ENCODE measurements at places on chromosomes 16 and 17.
A peak's percentile ranks its signal among the peaks of the same experiment; 100 is the strongest.

DNA sequence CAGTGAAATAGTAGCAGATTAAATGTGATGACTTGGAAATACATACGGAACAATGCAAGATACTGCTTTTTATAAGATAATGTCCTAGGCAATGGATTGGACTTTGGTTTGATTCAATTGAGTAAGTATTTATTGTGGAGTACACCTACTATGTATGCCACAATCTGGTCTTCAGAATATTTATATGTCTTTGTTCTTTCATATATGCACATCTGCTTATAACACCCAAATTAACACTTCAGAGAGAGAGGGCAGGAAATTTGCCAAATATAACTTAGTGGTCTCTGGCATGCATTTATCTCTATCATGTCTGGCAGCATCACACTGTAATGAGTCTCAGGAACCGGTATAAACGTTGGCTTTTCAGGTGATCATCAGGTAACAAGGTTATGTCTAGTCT, 16.9 kb downstream of the RPGRIP1L start:
- no peak for DNase-seq

DNA sequence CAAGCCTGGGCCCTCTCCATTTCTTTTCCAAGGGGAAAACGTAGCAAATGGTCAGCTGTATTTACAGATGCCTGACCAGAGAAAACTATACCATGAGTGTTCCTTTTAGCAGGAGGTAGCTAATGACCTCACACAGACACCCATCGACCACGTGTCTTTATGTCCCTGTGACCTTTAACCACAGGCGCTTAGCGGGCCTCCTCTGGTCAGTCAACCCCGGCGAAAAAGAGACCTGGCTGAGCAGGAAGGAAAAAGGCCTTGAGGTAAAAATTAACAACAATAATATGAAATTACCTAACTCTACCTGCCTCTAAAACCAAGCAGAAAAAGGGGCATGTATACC, 9.1 kb downstream of the NUDT16L1 start:
- no peak for DNase-seq

- DNase-seq = peak; percentile 83
These were observed 49.8 kb downstream of the WDR45B start for GRCh38 chr17:82598256-82599119.

DNA sequence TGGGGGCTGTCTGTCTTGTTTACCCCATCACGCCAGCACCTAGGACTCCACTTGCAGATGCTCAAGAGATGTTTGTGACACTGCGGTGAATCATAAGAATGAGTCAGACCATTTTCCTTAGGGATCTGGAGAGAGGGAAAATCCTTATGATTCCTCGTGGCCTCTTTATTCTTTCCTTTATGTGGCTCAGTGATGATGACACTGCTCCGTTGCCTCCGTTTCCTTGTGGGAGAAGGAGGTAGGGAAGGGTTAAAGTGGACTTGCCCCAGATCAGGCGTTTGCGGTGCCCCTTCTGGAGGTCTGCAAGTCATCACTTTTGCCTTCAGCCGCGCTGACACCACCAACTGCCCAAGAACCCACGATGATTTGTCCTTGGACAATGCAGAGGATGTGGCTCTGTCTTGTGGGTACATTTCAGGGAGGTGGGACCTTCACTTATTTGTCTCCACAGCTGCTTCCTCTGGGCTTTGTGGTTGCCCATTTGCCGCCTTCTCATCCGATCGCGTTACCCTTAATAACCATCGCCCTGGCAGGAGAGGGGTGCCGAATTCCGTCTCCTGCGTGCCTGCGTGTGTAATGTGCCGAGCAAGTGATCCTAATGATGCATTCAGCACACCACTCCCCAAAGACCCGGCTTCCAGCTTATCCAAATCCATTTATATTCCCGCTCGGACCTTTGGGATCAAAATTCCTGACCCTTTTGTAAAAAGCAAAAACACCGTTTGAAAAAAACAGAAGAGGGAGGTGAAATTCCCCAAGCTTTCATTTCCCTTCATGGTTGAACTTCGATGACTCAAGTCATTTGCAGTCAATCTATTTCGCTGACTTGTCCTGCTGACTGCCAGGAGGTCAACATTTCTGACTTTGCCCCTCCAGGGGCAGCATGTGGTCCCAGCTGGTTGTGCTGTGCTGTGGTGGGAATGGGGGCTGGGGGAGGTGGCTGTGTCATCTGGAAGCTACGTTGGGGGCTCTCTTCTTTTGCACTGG, 87.2 kb upstream of the IRX3 start:
- peak; percentile 21 for DNase-seq

GRCh38 chr17:77279448-77280303, 138.9 kb downstream of the SEC14L1 start:
- DNase-seq = peak; percentile 29

DNA sequence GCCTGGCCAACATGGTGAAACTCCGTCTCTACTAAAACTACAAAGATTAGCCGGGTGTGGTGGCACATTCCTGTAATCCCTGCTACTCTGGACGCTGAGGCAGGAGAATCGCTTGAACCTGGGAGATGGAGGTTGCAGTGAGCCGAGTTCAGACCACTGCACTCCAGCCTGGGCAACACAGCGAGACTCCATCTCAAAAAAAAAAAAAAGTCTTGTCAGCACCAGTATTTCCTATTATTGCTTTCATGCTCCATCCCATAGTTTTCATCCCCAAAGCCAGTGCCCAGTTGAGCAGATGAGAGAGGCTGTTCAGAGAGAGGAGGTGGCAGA, 58.4 kb downstream of the WDR45B start:
- DNase-seq = no peak

- DNase-seq = peak; percentile 67
These were observed 21.9 kb downstream of the C1QTNF1 start for GRCh38 chr17:79045842-79046196.

GRCh38 chr17:40366076-40366860, 1.7 kb upstream of the GJD3 start:
- DNase-seq = no peak

DNA sequence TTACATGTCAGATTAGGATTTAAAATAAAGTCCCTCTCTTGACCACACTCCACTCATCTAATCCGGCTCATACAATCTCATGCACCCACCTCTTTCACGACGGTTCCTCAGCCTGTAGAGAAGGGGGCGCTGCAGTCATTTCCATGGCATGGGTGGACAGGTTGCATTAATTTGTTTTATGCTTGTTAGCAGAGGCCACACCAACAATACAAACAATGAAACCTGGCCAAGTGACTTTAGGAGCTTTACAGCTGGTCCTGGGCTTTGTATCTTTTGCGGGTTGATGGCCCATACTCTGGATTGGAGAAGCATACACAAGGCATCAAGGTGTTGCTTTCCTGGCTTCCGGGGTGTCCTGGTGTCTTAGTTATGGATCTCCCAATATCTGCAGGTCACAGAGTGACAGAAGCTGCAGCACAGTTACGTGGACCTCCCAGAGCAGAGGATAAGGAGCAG, 9.7 kb upstream of the SNF8 start:
- DNase-seq = peak; percentile 71

DNA sequence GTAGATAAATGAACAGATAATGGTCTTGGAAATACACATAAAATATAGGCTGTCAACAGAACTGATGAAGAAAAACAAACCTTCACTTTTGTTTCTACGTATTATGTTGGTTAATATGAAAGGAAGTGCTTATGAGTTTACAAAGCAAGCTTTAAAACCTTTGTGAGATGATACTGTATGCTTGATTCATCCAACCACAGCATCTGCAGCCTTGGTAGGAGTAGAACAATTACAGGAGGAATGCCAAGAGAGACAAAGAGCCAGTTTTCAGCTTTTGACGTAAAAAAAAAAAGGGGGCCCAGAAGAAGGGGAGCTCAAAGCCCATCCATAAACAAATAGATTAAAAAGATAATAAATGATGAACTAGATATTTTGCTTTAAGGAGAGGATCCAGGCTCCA, 13.3 kb downstream of the FAM20A start:
- no peak for DNase-seq

DNA sequence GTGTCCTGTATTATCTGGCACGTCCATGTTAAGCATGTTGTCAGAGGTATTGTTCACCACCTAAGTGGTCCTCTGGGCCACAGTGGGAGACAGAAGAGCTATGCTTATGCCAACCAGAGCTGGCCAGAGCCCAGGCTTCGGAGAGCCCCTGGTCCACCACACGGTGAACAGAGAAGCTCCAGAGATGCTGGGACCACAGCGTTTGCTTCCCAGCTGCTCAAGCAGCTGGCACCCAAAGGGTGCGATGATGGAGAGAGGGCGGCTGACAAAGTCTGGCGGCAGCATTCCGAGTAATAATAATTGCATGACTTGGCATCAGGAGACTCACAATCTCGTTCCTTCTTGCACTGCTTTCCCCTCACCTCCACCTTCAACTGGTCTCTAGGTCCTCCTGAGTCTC, 35.8 kb upstream of the RCVRN start:
- no peak for DNase-seq

GRCh38 chr16:77386831-77387814, 47.7 kb downstream of the ADAMTS18 start:
- DNase-seq = no peak

- DNase-seq = no peak
These were observed 191.8 kb downstream of the PARN start for GRCh38 chr16:14438256-14438655.

DNA sequence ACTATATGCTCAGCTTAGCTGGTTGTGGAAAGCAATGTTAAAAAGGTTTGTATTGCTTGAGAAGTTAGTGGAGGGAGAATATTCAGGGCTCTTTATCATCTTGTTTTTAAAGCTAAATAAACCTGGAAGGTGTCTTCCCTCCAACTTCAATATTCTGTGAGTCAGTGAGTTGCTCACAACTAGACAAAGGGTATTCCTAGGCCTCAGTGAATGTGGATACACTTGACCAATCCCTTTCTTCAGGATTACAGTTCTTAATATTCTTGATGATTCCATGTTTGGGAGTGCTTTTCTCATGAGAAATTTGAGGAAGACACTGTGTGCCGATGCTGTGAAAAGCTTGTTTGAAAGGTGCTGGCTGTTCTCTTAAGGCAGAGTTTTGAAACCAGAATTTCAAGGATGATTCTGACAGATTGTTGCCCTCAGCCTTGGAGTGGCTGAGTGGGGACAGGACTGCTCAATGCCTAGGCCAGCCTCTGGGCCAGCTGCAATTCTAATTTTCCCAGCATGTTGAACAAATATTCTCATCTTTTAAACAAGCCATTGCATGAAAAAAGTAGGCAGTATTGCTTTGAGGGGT, 30.1 kb downstream of the MAP2K4 start:
- no peak for DNase-seq

DNA sequence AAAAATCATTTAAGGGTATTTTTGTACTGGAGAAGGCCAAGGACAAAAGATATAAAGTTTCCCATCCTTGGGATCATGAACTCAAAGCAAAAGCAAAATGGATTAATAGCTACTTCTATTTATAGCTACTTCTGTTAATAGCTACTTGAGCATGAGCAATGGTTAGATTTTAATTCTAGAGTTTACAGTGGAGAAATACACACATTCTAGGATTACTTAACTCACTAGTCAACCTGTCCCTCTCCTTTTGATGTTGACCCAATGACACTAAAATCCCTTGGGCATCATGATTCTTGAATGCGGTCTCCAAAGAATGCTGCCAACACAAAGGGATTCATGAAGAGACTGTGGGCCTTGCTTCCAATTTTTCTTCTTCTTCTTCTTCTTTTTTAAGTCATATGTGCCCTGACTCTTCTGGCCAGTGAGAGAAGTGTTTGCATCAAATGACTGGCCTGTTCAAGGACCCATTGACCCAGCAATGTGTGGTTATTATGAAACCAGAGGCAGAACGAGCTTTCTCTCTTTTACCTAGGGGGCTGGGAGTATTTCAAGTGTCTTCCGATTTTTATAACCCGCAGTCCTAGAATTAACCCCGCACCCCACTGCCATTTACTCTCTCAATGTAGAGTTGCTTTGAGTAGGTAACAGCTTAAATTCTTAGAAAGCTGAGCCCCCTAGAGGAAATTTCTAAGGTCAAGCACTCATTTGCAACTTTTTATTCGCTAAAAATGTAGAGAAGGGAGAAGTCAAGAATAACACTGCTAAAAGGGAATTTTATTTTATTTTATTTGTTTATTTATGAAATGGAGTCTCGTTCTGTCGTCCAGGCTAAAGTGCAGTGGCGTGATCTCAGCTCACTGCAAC, 34.6 kb downstream of the OTOA start:
- no peak for DNase-seq

GRCh38 chr17:44960691-44961090, 7.4 kb downstream of the C1QL1 start:
- DNase-seq = no peak

DNA sequence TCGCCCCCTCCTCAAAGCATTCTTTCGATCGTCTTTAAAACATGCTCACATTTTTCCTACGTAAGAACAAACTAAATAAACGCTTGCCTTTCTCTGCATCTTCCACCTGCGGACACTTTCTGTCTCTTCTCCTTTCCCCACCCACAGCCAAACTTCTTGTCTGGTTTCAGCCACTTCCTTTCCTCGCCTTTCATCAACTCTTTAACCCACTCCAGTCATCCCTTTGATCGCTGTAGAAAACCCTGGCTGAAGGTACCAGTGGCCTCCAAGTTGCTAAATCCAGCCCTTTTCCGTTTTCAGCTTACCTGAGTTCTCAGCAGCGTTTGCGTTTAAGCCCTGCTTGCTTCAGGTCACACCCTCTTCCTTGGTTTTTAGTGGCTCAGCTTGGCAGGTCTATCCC, 483 bp downstream of the RPA1 start:
- DNase-seq = peak; percentile 10

- peak; percentile 11 for DNase-seq
These were observed 27.2 kb downstream of the ARHGAP27 start for GRCh38 chr17:45405250-45406086.

DNA sequence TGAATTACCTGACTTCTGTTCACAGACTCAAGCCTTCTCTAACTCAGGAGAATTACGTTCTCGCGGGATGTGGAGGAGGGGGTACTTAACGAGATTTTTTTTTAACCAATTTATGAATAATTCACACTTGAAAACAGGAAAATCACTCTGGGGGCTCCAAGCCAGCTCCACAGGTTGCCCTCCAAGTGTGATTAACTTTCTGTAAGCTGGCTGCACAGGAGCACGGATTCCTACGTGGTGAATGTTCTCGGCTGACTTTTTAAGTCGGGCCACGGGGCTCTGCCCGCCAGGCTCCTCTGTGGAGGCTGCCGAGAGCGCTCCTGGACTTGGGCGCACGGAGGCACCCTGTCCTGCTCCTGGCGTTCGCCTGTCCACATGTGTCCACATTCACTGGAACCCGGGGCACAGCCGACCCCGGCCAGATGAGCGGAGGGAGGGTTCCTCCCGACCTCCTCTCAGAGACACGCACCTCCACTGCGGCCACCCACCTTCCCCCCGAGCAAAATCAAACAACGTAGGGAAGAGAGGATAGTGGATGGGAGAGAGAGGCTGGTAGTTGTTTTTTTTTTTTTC, 147.1 kb upstream of the CHMP6 start:
- no peak for DNase-seq

DNA sequence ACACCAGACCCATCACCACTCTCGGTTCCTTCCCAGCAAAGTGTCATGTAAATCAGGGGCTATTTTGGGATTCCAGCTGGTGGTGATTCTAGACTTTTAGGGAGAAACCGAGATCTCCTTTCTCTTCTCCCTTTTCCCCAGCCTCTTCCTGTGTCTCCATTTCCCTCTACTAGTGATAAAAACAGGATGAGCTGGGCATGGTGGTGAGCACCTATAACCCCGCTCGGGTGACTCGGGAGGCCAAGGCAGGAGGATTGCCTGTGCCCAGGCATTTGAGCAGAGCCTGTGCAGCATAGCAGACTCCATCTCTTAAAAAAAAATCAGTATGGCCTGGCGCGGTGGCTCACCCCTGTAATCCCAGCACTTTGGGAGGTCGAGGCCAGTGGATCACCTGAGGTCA, 6.1 kb downstream of the TBX21 start:
- no peak for DNase-seq

All from iris pigment epithelial cell (primary cell).